ENCODE measurements at places on chromosomes 13 and 19.
A peak's percentile ranks its signal among the peaks of the same experiment; 100 is the strongest.

DNA sequence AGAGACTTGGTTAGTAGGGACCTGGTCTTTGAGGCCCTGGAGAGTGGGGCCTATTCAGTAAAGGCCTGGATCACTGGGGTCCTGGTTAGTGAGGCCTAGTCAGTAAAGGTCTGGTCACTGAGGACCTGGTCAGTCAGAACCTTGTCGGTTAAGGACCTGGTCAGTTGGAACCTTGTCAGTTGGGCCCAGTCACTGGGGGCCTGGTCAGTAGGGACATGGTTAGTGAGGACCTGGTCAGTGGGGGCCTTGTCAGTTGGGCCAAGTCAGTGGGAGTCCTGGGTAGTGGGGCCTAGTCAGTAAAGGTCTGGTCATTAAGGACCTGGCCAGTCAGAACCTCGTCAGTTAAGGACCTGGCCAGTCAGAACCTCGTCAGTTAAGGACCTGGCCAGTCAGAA lies 43.2 kb upstream of the TPM4 start:
- peak; percentile 2 for DNase-seq

- DNase-seq: no peak
Measured at GRCh38 chr19:58037927-58038687, 4.3 kb downstream of the ZSCAN1 start.

GRCh38 chr13:33487575-33488243 lies 202.2 kb upstream of the STARD13 start:
- DNase-seq: no peak

DNA sequence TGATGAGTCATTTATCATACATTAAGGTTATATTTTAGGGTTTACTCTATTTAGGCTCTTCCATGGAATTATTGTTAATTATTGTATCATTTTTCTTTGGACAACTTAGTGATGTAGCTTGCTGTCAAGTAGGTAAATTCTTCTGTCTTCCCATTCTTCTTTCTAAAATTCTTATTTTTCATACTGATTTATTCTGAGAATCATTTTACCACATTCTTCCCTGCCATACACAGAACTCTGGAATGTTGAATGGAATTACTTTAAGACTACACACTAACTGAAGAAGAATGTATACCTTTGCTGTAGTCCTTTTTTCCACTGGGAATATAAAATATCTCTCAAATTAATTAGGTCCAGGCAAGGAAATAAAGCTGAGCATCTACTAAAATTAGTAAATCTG lies 24.5 kb upstream of the SLC7A1 start:
- no peak for DNase-seq

DNA sequence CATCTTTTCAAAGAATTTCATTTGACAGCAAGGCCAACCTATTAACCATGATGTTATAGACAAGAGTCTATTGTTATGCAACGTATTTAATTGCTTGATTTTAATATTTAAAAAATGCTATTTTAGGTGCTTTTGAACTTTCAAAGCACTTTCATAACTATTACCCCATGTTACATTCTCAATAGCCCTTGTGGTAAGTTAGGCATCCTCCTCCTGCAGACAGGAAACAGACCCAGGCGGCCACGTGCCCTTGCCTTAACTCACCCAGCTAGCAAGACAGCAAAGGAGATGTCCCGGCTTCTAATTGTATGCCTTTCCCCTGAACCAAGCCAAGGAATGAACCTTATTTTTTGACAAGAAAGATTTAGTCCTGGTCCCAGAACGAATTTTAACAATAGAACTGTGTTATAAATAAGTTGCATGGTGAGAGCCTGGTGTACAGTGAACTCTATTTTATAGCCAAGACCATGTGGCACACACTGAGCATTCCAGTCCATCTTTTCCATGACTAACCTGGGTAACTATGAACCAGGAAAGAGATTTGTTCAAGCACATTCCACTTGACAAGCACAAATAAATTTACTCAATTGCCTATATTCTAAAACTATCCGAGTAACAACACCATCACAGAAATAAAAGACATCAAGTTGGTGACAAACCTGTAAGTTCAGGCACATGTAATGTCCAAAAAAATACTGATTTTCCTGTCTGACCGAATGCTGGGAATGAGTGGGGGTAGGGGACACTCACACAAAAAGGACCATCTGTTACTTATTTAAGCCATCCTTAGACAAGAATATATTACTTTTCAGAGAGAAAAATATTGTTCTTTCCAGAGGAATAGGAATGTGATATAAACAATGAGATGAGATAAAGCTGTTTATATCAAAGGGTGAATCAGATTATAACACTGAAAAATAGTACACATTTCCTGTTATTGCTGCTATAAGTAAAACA lies 163.0 kb downstream of the EFNB2 start:
- DNase-seq: no peak

GRCh38 chr13:51534041-51534817 lies 50.0 kb upstream of the WDFY2 start:
- no peak for DNase-seq

GRCh38 chr13:49210669-49211068 lies 9.5 kb upstream of the MLNR start:
- DNase-seq: no peak

DNA sequence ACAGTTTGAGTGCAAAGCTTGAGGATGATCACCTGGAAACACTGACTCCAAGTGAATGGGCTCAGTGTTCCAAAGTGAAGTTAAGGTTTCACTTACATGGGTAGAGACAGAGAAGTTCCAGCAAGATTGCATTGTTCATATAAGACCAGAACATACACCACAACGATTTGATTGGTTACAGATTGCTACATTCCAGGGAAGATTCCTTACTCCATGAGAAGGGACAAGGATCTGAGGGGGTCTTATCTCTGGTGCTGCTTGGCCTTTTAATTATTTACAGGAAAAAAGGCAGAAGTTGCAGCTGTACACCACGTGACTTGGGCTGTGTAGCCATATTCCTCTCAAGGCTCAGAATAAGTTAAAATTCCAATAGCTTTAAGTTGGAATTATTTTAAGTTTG lies 12.3 kb downstream of the WDFY2 start:
- DNase-seq: no peak

GRCh38 chr13:98348466-98349200 lies 171.6 kb upstream of the RNF113B start:
- no peak for DNase-seq

GRCh38 chr13:20001366-20002190 lies 43.1 kb downstream of the ZMYM2 start:
- no peak for DNase-seq

GRCh38 chr19:1844513-1845124 lies 3.7 kb downstream of the REXO1 start:
- no peak for DNase-seq

- no peak for DNase-seq
Measured at GRCh38 chr13:33279414-33280278, 5.9 kb downstream of the STARD13 start.

- DNase-seq: peak; percentile 88
Measured at GRCh38 chr19:41570639-41571112, 5.3 kb upstream of the CEACAM21 start.

- no peak for DNase-seq
Measured at GRCh38 chr13:33018886-33019285, 2.7 kb downstream of the KL start.

DNA sequence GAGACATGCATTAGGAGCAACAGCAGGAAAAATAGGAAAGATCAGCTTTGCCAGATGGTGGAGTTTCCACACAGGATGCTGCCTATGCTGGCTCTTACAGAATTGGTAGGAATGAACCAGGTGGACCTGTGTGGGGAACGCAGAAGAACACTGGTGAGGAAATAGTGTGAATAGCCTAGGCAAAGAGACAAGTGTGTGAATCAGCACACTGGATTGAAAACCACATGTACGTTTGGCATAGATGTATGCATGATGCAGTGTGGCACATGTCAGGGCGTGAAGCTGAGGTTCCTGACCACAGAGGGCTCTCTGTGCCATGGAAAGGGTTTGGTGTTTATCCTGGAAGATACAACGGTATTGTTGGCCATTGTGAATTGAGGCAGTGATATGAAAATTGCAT lies 156.5 kb upstream of the SLC10A2 start:
- DNase-seq: no peak

DNA sequence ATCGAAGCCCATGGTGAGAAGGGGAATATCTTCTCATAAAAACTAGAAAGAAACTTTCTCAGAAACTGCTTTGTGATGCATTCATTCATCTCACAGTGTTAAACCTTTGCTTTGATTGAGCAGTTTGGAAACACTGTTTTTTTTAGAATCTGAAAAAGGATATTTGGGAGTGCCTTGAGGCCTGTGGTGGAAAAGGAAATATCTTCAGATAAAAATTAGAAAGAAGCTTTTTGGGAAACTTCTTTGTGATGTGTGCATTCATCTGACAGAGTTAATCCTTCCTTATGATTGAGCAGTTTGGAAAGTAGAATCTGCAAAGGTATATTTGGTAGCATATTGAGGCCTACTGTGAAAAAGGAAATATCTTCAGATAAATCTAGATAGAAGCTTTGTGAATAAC lies 1594.9 kb downstream of the UQCRFS1 start:
- no peak for DNase-seq

DNA sequence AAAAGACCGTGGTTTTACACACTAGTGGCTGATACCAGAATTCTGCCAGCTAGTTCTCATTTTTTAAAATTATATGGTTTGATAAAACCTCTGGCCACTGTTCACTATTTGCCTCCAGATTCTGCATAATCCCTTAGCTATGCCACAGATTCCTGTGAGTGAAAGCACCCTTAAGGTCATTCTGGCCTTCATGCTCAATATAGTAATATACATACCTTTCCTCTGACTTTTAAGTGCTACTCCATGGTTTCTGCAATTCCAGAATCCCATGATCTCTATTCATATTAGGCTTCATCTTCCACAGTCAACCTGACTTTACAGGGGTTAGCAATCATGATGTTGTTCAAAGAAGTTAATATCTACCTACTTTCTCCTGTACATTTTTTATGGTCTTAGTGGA lies 274.1 kb upstream of the EDNRB start:
- no peak for DNase-seq

DNA sequence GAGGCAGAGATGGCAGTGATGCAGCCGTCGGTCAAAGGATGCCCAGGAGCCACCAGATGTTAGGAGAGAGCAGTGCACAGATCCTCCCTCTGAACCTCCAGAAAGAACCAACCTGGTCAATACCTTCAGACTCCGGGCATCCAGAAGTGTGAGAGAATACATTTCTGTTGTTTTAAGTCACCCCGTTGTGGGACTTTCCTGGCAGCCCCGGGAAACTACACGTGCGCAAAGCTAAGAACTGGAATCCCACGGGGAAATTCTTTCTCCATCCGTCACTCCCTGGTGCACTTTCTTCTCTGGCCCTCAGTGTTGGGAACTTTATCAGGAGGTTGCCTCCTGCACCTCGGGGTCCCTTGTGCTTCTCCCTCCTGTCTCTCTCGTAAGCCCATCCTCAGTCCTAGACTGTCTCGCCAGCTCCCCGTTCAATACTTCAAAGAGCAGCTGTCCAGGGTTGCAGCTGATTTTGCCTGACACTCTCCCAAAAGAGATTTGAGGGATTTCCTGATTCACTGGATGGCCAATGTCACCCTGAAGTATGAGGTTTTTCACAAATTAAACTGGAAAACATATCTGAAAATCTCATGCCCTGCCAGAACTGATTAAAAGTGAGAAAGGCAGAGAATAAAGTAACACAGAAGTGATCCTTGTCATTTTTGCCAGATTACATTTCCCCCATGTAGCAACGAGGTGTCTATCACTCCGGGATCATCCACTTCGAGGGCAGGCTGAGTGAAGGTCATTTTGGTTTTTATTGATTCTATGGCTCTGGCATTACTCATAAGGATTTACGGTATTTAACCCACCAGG lies 136.8 kb downstream of the DCT start:
- no peak for DNase-seq

DNA sequence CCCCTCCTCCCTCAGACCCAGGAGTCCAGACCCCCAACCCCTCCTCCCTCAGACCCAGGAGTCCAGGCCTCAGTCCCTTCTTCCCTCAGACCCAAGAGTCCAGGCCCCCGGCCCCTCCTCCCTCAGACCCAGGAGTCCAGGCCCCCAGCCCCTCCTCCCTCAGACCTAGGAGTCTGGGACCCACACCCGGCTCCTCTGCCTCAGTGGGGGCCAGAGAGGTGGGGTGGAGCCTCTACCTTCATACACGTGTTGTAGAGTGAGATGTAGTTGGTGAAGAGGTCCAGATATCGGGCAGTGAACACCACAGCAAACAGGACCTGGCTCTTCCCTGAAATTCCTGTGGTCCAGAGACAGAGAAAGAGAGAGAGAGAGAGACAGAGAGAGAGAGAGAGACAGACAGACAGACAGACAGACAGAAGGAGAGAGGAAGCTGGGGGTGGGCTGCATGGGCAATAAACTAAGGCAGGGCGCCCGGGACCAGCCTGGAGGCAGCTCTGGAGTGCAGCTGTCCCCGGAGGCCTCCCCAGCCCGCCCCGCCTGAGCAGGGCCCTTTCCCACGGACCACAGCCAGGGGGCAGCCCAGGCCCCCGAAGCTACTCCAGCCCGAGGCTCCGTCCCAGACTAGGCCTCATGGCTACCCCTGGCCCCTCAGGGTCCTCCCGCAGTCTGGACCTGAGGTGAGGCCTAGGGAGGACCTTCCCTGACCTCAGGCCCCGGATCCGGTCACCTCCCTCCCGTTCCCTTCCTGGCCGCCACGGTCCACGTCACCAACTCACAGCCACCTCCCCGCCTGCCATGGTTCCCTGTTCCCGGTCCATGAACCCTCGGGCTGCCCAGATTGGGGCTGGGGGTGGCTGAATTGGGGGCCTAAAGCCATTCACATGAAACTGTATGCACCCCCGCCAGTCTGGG lies 907 bp downstream of the KDELR1 start:
- peak; percentile 76 for DNase-seq

GRCh38 chr13:52896827-52897659 lies 48.6 kb upstream of the PCDH8 start:
- DNase-seq: no peak

DNA sequence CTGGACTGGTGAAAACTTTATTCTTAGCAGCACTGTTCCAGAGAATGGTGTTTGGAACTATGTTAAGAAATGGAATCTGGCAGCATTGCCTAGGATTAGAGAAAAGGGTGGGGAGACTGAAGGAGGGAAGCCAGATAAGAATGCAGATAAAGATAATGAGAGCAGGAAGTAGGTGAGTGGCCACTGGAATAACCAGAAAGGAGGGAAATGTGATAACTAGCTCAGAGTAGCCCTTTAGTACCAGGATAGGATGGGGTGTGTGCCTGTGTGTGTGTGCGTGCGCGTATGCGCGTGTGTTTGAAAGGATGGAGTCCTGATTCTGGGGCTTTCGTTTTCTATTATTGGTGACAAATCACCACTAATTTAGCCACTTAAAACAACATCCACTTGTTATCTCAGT lies 33.4 kb upstream of the FRY start:
- DNase-seq: no peak
